ENCODE measurements at places on chromosomes 6 and 20. TPM values are rescaled to one million over a fixed set of nuclear protein-coding genes. Genes with fewer than 3 reads are reported as not detected.

FAM209B gene
- not detected for total RNA-seq

TMEM200A gene
- total RNA-seq = 0.33 TPM

GSTA5 gene
- not detected for total RNA-seq

ECT2L gene
- total RNA-seq = 0.39 TPM

COL10A1 gene
- total RNA-seq = not detected

MAS1 gene
- total RNA-seq = not detected

VWA7 gene
- 3.8 TPM for total RNA-seq

FHL5 gene
- total RNA-seq = not detected

Data from placental epithelial cell (primary cell).